ENCODE measurements at places on chromosomes 5 and 9.
A peak's percentile ranks its signal among the peaks of the same experiment; 100 is the strongest.

DNA sequence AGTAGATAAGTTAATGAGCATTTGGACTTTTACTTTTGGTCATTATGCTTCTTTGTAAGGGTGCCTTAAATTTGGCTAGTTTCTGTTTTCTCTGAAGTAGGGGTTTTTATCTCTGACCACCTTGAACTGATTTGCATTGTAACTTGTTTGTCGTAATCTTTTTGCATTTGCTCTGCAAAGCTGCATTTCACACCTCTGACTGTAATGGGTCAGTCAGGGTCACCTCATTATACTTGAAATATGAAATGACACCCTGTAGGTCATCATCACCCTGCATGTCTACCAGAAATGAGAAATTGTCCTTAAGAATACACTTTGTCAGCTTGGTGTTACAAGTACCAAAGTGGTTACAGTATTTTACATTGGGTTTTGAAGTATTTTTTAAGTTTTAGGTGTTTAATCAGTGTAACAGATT is 74.0 kb downstream of the KCNN2 start:
- DNase-seq = no peak

DNA sequence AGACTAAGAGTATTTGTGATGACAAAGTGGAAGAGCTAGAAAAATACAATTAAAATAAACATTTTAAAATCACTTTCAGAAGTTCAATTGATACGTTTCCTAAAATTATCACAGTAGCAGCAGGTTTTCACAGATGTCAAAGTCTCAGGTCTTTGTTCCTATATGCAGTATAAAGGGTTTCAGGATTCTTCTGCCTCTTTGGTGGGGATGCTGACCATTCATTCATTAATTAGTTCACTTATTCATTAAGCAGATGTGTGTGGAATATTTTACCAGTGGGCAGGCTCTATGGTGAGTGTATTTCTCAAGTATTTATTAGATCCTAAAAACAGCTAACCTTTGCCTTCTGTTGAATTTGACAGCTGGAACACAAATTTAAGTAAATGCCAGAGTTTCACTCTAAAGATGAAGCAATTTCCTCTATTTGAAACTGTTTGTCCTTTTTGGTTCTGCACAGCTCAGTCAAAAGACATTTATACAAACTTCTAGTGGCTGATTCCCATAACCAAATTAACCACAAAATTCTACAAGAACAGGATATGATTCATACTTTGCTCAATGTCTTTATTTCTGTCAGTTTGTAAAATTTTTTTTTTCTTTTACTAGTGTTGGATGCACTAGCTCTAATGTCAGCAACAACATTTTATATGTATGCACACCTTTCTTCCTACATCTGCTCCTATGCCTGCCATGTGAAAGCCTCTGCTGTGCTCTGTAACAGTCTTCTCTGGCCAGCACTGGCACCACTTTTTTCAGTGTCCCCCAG is 75.9 kb upstream of the PRR16 start:
- DNase-seq = no peak

- DNase-seq = no peak
Observed at GRCh38 chr5:15571081-15571480, 71.1 kb downstream of the FBXL7 start.

GRCh38 chr9:111483439-111483857 is 735 bp downstream of the ECPAS start:
- peak; percentile 43 for DNase-seq

- no peak for DNase-seq
Observed at GRCh38 chr5:132203464-132203818, 24.2 kb downstream of the P4HA2 start.

DNA sequence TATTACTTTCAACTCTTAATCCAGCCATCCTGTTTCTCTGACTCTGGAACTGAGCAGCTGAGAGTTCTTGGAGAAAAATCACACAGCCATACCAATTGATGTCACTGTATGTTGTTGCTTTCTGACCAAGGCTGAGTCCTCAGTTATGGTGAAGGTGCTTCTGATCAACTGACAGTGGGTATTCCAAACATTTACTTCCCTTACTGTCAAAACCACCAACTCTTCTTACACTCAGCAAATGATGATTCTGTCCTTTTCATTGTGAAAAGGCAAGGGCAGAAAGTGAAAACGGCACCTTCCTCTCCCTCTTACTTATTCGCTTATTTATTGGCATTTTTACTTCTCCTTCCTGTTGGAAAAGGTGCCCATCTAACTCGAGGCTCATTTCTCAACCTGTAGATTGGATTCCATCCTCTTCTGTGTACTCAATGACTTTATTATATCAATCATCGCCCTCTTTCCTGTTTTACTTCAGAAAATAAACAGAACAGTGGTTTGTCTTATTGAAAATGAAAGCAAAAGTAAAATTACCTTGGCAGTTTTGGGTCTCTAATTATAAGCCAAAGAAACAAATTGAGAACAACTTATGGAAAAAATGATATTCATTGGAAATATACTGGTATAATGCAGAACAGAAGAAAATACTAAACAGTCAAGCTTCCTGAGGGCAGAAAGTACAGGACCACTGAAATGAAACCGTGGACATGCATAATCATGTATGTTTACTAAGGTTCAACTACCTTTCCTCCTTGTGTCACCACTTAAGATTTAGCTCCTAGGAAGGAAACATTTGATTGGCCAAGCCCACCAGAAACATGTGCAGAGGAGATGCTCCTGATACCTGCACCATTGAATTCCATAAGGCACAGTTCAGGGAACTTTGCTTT is 104.5 kb upstream of the CHD1 start:
- DNase-seq = no peak

DNA sequence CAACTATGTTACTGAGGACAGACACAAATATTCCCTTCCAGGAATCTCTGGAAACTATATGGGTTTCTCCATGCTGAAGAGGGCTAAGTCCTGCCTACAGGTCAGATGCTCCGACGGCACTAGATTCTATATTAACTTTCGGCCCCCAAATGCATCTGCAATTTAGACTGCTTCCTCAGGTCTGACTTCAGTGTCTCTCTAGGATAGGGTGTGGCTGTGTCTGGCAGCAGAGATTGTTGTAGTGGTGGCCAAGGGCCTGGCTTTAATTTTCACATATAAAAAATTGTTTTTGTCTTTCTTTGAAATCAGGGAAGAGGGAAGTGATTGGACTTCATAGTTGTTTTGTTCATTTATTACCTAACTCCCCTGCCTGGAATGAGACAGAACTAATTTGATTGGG is 101.8 kb downstream of the PJA2 start:
- DNase-seq = no peak

DNA sequence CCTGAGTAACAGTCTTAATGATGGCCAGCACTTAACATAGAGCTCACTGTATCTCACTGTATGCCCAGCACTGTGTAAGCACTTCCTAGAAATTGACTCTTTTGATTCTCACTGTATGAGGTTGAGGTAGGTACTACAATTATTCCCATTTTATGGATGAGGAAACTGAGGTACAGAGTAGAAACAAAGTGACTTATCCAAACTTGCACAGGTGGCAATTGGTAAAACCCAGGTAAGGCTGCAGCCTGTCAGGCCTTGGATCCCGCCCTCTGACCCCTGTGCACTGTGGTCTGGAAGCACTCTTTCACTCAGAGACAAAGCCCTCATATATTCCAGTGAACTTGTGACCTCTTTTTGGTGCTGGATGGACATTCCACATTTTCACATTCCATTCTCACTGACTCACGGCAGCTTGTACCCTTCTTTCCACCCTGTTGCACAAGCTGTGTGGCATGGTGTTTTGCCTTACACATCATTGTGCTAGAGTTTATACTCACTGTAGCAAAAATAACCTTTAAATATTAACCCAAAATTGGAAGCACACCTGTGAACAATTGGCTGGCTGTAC is 21.7 kb downstream of the ANKRD55 start:
- no peak for DNase-seq

GRCh38 chr9:121645853-121646807 is 5.3 kb upstream of the DAB2IP start:
- DNase-seq = no peak

DNA sequence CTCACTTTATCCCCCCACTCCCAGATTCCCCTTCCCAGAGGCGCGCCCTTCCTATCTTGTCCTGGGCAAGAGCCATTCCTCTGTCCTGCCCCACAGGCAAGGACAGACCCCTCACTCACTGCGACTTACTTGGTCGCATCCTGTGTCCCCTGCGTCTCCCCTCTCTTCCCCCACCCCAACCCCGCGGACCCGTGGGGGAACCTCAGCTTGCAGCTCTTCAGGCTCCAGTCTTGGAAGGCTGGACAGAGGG is 542 bp downstream of the GGTA1 start:
- no peak for DNase-seq

DNA sequence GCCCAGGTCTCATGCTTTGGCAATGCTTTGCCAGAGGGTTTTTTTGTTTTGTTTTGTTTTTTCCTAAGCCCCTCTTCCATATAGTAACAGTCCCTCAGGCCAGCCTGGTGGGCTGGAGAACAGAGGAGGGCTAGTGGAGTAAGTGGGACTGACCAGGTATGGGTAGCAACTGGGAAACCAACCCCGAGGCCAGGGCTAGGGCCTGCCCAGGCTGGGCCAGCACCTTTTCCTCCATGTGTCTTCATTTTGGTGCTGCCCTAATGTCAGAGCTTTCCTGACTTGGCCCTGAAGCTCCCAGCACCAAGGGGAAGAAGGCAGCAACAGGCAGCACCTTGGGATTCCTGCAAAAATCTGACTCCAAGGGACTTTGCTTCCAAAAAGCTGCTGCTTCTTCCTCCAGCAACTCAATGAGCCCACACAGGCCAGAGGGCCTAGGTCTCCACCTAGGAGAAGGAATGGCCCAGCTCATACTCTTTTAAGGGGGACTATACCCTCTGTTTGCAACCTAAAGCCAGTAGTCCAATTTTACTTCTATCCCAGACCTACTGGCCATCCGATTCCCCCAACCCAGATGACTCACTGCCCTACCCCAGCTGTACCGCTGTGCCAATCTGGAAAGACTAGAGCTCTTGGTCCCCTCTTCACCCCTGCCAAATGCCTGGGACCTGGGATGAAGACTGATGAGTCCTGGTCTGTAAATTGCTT is 105.1 kb downstream of the PSD2 start:
- no peak for DNase-seq

DNA sequence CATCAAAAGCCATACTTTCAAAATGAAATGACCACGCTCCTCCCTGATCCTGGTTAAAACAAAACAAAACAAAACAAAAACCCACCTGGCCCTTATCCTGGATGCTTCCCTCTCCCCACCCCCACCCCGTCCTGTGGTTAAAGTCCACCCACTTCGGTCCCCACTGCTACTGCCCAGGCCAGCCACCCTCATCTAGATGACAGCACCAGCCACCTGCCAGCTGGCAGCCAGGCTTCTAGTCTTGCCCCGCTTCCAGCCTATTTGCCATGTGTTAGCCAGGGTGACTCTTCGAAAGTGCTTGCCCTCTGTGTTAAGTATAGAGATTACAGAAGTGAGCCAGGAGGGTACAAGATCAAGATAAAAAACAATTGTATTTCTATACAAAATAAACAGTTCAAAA is 27.5 kb upstream of the NCS1 start:
- no peak for DNase-seq

DNA sequence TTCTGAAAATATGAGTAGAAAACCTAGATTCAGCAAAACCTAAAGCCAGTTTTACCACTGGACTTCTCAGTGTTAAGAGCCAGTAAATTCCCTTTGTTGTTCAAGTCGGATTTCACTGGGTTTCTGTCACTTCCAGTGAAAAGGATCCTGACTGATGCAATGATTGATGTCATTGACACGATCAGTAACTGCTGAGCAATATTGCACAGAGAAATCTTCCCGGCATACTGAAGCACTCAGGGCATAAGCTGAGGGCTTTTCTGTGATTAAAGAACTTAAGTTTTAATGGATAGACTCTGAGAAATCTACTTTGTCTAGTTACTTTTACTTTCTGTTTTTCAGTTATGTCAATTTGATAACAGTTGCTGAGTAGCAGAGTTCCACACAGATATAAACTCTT is 61.9 kb downstream of the DENND1A start:
- DNase-seq = no peak

GRCh38 chr5:155926031-155926430 is 400.9 kb upstream of the SGCD start:
- DNase-seq = no peak

- no peak for DNase-seq
Observed at GRCh38 chr9:18238752-18239447, 235.1 kb upstream of the ADAMTSL1 start.

DNA sequence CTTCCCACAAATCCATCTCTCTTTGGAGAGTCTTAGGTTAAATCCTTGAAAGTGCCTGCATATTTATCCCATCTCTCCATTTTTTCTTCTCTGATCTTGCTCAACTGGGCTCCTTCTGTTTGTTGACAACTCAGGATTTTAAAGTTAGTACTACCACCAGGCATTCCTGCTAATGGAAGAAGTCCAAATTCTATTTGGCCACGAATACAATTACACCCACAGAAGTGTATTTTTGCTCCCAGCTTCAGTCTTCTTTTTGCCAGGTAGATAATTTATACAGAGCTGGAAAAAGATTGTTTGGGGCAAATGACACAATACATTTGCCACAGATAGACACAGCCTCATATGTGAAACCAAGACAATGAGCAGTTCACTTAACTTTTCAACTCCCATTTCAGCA is 74.8 kb downstream of the CETN3 start:
- no peak for DNase-seq

DNA sequence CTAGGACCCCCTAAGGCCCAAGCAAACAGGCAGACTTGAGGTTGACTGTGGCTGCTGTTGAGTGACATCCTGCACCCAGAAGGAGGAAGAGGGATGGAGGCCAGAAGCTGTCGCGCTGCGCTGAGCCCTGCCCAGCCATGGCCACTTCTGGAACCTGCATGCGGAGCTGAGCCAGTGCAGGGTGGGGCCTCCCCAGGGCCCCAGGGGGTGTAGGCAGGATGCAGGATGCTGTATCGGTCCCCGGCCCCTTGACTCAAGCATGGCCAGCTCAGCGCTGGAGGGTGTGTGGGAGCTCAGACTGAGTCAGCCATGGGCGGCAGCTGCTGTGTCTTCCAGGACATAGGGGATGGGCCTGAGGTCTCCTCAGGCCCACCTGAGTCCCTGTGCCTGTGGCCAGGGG is 26.9 kb downstream of the GLT6D1 start:
- DNase-seq = no peak

DNA sequence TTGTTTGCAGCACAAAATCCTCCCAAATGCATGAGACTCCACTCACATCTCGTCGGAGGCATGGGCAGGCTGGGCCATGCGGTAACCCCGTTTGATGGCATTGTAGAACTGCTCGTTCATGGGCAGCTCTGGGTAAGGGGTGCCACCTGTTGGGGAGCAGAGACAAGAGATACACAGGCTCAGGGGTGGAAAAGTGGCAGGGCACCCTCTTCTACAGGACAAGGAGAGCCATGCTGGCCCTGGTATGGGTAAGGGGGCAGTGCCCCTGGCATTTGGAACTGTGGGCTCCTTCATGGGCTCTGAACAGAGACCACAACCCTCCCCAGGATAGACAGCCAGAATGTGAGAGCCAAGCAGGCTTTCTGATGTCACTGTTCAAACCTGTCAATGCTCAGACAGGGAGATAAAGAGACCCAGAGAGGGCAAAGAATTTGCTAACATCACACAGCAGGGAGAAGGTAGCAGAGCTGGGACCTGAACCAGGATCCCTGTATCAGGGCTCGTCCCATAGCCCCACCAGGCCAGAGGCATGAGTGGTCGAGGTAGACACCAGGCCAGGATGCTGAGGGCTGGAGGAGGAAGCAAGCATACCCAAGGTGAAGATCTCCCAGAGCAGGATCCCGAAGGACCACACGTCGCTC is 33.2 kb upstream of the CSF1R start:
- DNase-seq = no peak
